ENCODE measurements at places on chromosomes 5 and 9.

- no peak for DNase-seq
Measured at GRCh38 chr5:62494772-62495171, 82.2 kb downstream of the IPO11 start.

- no peak for DNase-seq
Measured at GRCh38 chr9:110199643-110200042, 8.3 kb downstream of the C9orf152 start.

DNA sequence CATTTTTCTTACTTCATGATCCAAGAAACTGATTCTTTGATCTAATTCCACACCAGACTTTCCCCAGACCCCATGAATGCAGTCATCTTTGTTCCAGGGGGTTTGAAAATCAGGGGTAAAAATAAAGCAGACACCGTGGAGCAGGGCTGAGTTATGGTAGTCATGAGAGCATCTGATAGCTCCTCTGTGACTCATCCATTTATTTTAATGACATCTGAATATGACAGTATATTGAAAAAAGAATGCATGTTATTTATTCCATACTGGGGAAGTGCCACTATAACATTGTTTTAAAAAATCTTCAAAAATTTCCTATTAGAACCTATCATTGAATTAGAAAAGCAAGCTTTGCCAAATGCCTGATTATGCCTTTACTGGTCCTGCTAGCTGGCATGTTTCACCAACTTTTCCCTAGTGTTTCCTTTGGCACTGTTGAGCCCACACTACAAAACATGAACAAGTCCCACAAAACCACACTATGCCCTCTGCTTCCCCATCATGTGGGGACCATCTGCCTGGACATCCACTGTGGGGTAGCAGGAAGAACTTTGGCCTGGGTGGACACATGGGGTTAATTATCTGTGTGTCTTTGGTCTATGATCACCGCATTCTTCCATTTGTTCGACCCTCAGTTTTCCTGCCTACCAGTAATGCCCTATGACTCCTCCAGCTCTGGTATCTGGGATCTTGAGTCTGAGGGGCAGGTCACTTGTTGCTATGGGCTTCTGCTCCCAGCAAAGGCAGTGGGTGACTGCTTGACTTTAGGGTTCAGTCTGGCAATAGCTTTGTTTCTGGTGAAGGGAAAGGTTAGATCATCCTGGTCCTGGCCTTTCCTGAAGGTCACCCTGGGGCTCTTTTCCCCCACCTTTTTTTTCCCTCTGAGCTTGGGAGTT is 82.7 kb upstream of the PANK3 start:
- no peak for DNase-seq

GRCh38 chr5:33531824-33532223 is 91.1 kb downstream of the TARS1 start:
- DNase-seq: no peak

- no peak for DNase-seq
Measured at GRCh38 chr9:128892221-128892921, 10.4 kb downstream of the LRRC8A start.

- DNase-seq: no peak
Measured at GRCh38 chr5:35813521-35813920, 43.2 kb upstream of the IL7R start.

GRCh38 chr9:117080765-117081390 is 334.0 kb downstream of the ASTN2 start:
- DNase-seq: no peak

GRCh38 chr5:180439911-180440769 is 54.0 kb upstream of the CNOT6 start:
- no peak for DNase-seq

DNA sequence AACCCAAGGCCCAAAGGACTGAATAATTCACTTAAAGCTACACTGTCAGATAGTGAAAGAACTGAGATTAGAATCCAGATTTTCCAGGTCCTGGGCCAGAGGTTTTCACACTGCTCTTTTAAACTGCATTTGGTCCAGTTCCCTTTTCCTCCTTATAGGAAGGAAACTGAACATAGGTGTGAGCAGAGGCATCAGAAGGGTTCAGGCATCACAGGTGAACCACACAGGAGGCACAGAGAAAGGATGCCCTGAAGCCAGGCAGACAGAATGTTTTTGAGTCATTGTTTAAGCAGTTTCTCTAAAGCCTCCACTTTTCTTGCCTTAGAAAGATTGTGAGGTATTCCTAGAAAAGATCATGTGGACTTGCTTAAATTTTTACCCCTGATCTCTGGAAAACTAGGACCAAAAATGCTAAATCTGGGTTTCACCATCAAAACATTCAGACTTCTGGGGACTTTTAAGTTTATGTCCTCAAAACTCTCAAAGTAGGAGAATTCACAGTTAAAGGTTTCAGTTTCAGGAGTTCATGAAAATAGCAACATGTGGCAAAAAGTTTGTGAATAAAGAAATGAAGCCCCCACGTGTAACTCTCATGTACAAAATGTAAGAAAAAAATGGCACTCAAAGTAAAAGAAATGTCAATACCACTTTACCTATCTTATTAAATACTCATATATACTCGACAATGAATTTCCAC is 386.1 kb downstream of the NTRK2 start:
- no peak for DNase-seq

GRCh38 chr5:108266242-108266641 is 115.7 kb downstream of the FBXL17 start:
- DNase-seq: no peak

- DNase-seq: no peak
Measured at GRCh38 chr9:22508790-22509189, 62.2 kb downstream of the DMRTA1 start.

- no peak for DNase-seq
Measured at GRCh38 chr9:82549174-82549821, 513.6 kb downstream of the RASEF start.

- DNase-seq: no peak
Measured at GRCh38 chr9:71901695-71902597, 9.0 kb downstream of the ABHD17B start.

- DNase-seq: no peak
Measured at GRCh38 chr5:129696636-129697035, 51.3 kb upstream of the MINAR2 start.

GRCh38 chr9:121745396-121745695 is 93.9 kb downstream of the DAB2IP start:
- no peak for DNase-seq

DNA sequence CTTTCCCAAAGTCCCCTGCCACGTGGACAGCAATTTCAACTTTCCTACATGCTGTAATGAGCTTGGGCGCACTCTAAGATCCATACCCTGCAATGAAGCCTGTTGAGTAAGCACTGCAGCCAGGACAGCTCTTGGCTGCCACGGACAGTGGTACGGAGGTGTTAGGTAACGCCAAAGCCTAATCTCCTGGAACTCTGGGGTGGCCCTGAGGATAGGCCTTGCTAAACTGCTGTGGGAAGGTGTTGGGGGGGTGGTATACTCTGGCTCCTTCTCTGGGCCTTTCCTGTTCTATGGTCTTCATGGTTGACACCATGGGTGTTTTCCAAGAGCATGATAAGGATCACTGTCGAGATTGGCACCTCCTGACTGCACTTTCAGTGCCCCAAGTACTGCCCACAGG is 66.4 kb upstream of the PITX1 start:
- no peak for DNase-seq

- DNase-seq: no peak
Measured at GRCh38 chr9:72674961-72675360, 153.6 kb downstream of the TMC1 start.

DNA sequence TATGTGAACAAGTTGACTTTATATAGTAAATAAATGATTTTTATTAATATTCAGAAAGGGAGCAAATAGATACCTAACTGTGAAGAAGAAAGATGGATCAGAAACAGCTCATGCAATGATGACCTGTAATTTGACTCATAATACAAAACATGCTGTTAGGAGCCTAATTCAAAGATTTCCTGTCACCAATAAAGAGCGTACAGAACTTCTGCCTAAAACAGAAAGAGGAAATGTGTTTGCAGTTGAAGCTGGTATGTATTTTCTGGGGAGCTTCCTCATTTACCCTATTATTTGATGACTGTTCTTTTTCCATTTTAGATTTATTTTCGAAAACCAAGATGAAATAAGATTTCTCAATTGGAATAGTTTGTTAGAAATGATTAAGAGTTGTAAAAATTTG is 11.4 kb downstream of the YTHDC2 start:
- no peak for DNase-seq

GRCh38 chr5:147701468-147701867 is 81.1 kb downstream of the JAKMIP2 start:
- no peak for DNase-seq

- no peak for DNase-seq
Measured at GRCh38 chr9:69853421-69853820, 32.8 kb downstream of the CFAP95 start.

- no peak for DNase-seq
Measured at GRCh38 chr5:115599924-115600323, 2.4 kb downstream of the TICAM2 start.

- no peak for DNase-seq
Measured at GRCh38 chr9:112119225-112120029, 55.7 kb downstream of the SUSD1 start.

- no peak for DNase-seq
Measured at GRCh38 chr5:102802708-102803458, 47.8 kb downstream of the PAM start.

DNA sequence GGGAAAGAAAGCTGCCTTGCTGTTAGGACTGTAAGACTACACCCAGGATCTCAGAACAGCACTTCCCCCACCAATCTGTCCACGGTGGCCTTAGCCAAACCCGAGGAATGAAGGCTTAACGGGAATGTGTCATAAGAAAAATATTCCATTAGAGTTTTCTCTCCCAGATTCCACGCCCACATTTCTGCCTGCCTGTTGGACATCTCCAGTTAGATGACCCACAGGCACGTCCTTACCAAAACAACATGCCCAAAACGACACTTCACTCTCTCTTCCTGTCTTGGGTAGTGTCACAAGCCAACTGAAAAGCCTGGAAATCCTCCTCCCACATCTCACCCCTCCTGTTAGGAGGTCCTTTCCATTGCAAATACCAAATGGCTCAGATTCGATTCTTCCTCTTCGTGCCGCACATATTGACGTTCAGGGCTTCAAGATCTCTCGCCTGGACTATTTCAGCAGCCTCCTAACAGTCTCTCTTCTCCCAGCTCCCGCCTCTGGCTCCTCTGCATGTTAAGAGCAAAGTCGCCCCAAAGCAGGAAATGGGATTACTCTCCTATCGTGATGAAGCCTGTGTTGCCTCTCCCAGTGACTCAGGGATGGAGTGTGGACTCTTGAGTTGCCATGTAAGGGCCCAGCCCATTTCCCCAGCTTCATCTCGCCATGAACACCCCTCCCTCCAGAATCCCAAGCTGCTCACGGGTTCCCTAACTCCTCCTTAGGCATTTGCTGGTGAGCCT is 159.3 kb downstream of the NR3C1 start:
- DNase-seq: no peak

GRCh38 chr5:73968729-73969128 is 342.7 kb downstream of the ARHGEF28 start:
- no peak for DNase-seq

DNA sequence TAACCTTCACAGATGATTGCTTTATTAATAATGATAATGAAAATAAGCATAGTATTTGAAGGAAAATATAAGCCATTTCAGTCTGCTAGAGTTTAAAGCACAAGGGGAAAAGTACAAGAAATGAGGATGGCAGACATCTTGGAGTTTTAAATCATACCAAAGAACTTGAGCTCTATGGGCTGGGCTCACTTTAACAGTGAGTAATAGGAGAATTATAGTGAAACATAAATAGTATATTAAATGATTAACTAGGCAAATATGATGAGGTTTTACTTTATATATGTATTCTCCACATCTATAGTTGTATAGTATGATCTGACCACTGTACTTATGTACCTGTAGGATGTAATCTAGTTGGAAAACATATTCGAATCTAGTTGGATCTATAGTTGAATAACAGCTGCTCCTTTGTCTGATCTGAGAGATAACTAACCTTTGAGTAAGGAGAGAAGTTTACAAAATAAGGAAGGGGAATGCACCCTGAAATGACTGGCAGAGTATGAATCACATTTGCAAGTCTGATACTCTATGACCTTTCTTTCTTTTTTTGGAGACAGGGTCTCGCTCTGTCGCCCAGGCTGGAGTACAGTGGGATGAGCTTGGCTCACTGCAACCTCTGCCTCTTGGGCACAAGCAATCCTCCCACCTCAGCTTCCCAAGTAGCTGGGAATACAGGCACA is 17.6 kb downstream of the MEGF9 start:
- no peak for DNase-seq

DNA sequence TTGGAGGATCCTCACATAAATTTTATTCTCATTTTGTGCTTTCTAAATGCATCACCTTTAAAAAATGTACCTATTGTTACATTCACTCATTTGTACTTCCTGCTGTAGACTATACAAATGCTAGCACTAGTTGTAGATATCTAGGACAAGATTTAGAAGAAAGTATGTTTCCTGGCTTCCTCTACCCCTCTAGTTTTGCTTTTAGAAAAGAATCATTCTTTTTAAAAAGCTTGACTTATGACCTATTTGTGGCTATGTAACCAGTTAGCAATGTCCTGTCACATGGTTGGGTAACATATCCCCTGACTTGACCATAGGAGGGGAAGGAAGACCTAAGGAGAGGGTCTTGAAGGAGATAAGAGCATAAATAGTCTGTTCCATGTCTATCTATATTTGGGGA is 13.3 kb downstream of the CAMK4 start:
- DNase-seq: no peak

DNA sequence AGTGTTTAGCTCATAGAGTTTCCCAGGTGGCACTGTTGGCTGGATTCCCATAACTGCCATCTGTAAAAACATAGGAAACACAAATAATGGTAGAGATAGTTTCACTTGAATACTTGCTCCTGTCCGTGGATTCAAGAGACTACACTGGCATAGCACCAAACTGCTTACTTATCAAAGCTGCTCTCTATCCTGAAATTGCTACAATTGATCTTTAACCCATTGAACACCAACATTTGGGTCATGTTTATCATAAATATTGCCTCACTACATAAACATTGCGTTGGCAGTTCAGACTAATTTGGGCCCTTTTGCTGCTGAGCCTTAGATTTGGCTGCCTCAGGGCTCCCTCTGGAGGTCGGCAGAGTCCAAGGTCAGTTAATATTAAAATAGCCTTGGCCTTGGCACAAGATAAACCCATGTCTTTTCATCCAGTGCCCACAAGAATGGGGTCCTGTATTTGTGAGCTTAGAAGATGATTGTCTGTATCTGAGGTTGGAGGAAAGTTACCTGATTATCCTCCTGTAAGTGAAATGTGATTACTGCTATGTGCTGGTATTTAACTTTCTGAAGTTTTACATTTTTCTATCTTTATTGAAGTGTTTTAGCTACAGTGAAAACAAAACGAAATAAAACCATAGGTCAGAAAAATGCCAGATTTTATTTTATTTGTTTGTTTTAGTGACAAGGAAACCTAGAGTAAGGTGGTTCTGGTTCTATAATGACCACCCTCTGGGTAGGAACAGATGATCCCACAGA is 4.0 kb upstream of the RANBP3L start:
- DNase-seq: no peak

DNA sequence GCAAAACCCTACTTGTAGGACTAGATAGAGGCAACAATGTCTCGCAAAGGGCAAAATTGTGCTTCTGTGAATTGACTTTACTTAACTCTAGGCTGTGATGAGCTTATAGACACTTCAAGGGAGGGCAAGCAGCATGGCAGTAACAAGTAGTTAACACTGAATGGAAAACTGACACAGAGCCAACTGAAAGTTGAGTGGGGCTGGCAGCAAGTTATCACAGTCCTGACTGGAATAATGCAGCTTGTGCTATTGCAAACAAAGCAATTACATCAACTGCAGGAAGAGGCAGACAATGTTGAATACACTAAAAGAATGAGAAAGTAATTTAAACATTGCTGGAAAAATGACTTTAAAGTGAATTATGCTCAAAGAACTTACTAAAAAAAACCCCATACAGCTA is 62.2 kb downstream of the RNF38 start:
- DNase-seq: no peak

- DNase-seq: no peak
Measured at GRCh38 chr5:96633820-96634219, 28.4 kb upstream of the CAST start.
